ENCODE measurements at places on chromosomes 16 and 17.
A peak's percentile ranks its signal among the peaks of the same experiment; 100 is the strongest.

DNA sequence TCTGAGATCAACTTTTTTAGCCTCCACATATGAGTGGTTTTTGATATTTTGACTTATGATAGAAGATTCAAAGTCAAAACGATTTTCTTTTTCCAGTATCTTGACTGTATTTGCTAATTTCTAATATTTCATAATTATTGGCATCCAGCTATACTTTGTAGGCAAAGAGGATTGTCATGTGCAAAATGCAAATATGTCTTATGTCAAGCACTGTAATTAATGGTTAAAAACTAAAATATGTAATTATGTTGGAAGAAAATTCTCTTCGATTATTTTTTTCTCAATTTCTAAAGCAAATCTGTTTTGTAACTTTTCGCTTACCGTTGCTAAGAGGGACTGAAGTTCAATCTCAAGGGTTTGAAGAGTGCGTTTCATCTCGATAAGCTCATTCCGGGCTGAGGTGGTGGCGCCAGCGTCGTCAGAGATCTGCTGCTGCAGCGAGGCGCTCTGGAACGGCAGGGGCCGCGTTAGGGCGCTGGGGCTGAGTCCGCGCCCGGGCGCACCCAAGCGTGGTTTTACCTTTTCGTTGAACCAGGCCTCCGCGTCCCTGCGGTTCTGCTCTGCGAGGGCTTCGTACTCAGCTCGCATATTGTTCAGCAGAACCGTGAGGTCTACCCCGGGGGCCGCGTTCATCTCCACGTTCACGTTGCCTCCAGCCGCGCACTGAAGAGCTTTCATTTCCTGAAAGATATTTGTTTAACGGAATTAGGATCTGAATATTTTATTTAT lies 3.0 kb downstream of the KRT27 start:
- peak; percentile 6 for DNase-seq

- DNase-seq: no peak
Measured at GRCh38 chr17:37118366-37119137, 169.8 kb downstream of the AATF start.

DNA sequence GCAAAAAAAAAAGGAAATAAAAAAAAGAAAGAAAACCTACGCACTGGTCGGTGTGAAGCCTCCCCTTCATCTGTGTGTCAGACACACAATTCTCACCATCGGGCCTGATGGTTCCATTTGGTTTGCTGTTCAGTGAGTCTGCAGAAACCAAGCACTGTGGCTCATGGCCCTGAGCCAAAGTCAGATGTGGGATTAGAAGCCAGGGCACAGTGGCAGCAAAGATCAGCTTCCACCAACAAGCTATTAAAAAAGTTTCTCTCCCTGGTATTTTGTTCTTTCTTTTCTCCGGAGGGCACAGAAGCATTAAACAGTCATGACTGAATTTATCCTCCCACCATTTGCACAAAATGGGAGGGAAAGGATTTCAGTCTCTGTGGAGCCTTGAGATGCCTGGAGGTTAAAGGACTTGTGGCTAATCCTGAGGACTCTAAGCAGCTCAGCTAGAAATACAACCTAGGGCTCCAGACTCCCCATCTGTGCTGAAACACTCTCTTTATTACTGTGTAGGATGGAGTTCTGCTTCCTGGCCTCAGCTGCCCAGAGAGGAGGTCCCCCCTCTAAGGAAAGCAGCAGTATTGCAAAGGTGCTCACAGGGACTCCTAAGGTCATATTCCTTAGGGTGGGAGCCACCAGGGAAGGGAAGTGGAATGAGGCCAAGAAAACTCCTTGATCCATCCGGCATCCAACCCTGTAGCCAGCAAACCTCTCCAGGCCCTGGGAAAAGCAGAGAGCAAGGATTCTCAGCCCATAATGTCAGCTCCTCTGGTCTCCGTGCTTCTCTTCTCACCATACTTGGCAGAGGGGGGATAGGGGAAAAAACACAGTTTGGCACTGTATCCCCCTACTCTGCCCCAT lies 28.2 kb downstream of the SLC39A11 start:
- DNase-seq: no peak

DNA sequence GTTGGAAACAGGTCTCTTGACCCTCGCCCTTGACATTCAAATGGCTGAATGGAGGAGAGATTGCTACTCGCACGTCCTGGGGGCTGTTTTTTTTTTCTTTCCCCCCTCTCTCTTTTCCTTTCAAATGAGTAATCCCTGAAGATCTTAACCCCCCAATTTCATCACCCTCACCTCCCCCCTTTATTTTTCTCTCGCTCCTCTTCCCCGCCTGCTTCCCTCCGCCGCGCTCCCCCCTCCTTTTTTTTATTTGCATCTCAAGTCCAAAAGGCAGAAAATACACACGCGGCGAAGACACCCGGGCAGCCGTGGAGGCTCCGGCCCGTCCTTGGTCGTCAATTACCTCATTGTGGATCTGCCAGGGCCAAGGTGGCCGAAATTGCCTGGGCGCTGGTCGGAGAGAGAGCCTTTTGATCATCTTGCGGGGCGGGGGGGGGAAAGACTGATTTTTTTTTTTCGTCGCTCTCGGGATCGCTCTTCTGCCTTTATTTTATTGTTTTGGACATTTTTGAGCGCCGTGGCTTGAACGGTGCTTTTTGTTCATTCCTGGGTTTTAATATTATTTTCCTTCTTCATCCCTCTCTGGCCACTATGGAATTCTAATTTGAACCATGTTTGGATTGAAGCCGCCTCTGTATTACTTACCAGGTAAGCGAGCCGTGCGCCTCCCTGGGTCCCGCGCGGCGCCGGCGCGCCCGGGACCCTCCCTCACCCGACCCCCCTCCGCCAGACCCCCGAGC lies 57.2 kb upstream of the GSE1 start:
- DNase-seq: no peak

DNA sequence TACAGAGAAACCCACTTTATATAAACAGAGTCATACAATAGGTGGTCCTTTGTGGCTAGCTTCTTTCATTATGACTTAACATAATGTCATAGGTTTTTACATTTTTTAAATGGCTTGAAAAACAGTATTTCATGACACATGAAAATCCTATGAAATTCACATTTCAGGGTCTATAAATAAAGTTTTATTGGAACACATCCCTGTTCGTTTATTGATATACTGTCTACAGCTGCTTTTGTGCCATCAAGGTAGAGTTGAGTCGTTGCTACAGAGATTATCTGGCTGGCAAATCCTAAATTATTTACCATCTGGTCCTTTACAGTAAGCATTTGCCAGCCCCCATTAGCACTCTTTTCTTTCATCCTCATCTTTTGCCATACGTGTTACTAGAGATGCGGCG lies 2.3 kb downstream of the VPS4A start:
- no peak for DNase-seq

GRCh38 chr17:46143827-46144236 lies 49.4 kb downstream of the KANSL1 start:
- DNase-seq: no peak
